GM04503 (cell line): ENCODE measurements at places on chromosomes 7 and 10.
A peak's percentile ranks its signal among the peaks of the same experiment; 100 is the strongest.

- DNase-seq = no peak
These were observed 104.1 kb downstream of the EVX1 start for GRCh38 chr7:27346531-27347275.

- DNase-seq = no peak
These were observed 13.6 kb downstream of the VPS50 start for GRCh38 chr7:93245525-93246432.

DNA sequence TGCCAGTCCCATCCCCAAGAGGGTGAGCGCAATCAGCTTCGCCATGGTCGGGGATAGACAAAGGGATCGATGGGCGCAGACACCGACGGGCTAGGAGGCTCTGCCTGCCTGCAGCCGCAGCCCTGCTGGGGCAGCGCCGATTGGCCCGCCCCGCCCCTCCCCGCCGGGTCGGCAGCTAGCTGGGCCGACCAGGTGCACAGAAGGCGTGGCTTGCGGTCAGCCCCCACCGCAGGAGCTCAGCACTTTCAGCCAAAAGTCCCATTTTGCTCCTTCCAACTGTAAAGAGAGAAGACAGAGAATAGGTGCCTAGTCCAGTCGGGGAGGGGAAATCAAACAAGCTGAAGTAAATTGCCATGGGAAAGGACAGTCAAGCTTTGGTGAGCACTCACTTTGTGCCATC, at the start of gene PON1:
Gene PON1, minus strand, starts transcription at position 102 of the 400 bp plus-strand sequence. Its CDS starts 57 bp downstream, at position 45.
- DNase-seq = no peak

- DNase-seq = peak; percentile 7
These were observed 14.2 kb upstream of the TMEM254 start for GRCh38 chr10:80064120-80064886.

DNA sequence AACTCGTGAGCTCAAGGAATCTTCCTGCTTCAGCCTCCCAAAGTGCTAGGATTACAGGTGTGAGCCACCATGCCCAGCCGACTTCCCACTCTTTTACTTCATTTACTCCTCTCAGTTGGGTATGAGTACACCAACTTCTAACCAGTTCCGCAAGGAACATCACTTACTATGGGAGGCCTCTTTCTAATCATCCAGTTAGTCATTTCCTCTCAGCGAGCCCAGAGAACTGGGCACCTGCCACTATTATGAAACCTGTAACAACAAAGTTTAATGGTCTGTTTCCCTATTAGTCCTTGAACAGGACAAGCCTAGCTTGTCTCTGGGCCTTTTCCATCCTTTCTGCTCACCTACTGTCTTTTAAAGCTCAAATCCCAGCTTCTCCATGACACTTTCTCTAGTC, 88.8 kb downstream of the DNMBP start:
- no peak for DNase-seq

DNA sequence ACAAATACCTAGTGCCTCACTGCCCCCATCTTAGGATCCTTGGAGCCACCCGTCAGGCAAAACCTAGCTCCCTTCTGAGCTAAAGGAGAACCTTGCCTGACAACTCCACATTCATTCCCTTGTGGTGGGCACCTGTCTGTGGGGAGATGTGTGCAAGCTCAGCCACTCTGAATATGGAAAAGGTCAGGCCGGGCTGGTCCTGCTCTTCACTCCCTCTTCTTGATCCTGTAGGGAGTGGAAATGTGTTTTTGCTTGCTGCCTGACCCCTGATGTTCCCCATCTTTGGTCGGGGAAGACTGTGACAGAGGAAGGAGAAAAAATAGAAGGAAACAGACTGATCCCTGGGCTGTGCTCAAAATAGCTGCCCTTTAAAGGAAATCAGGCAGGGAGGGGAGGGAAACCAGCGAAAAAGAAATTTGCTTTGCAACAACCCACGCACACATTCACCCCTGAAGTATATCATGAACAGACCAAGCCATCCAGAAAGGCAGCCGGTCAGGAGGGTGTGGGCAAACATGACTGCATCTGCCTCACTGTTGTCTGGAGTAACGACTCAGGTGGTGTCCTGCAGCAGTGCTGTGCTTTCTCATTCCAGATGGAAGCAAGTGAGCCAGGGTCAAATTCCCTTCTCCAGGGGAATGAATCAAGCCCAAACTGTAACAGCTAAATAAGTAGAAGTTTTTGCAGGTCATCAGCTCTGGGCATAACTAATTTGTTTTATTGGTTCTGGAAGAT, 74.0 kb downstream of the SCRN1 start:
- DNase-seq = no peak

DNA sequence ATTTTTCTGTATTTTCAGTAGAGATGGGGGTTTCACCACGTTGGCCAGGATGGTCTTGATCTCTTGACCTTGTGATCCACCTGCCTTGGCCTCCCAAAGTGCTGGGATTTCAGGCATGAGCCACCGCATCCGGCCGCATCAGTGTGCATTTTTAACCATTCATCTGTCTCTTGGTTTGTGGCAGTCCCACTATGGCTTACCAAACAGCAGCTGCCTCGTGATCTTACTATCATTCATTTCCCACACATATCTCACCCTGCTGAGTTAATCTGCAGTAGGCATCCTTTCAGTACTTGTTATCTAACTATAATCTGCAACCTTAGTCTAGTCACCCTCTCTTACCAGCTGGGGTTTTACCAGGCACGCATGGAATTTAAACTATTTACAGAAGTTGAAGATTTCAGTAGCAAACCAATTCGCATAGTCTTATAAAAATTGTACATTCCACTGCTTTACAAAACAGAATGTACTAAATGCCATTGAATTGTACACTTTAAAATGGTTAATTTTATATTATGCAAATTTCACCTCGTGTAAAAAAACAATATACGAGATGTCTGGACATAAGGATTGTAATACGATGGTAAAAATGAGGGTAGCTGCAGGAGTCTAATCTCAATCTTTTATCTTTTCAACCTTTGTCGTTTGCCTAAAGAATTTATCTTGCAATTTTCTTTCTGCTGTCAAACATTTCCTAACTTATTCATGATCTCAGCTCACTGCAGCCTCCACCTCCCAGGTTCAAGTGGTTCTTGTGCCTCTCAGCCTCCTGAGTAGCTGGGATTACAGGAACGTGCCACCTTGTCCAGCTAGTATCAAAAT, 4.6 kb upstream of the TBC1D12 start:
- no peak for DNase-seq

GRCh38 chr7:105387508-105388355, 989 bp downstream of the SRPK2 start:
- no peak for DNase-seq

- no peak for DNase-seq
These were observed 49.8 kb downstream of the PLCE1 start for GRCh38 chr10:94043431-94043990.

DNA sequence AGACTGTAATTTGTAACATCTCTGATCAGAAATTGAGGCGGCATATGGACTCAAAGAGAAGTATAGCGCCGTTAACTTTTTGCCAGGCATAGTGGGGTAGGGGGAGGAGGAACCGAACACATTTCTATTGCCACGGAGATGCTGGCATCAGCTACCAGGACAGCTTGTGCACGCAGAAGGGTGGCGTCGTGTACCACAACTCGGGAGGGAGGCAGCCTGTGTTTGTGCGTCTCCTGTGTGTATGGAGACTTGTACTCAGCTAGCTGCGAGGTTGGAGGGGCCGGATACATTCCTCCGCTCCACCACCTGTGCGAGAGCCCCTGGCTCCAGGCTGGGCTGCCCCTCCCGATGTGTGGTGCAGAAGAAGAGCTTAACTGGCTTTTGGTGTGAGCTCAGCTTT, 634.8 kb downstream of the TYW1 start:
- DNase-seq = no peak

GRCh38 chr10:79132681-79133381, 64.1 kb downstream of the ZMIZ1 start:
- no peak for DNase-seq

- no peak for DNase-seq
These were observed 10.3 kb downstream of the ITPRIP start for GRCh38 chr10:104327745-104328645.

GRCh38 chr7:142901426-142902259, 16.1 kb upstream of the TRPV6 start:
- no peak for DNase-seq

- no peak for DNase-seq
These were observed 38.6 kb downstream of the TRIL start for GRCh38 chr7:28919510-28919909.

DNA sequence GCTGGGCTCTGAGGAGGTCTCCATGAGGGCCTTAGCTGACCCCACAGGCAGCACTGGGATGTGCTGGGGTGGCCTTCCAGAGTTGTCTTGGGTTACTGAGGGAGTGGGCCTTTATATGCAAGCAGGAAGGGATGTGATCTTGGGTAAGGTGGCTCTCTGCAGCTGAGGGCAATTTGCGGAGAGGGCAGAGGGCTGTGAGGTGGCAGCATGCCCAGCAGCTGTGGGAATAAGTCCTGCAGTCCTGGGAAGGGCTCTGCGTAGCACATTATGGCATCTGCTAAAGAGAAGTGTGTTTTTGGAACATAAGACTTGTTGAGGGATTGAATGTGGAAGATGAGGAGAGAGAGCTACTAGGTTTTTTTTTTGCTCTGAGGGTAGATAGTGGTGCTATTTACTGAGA, 99.6 kb upstream of the KMT2E start:
- DNase-seq = no peak

GRCh38 chr7:80725181-80725611, 86.8 kb downstream of the CD36 start:
- no peak for DNase-seq

DNA sequence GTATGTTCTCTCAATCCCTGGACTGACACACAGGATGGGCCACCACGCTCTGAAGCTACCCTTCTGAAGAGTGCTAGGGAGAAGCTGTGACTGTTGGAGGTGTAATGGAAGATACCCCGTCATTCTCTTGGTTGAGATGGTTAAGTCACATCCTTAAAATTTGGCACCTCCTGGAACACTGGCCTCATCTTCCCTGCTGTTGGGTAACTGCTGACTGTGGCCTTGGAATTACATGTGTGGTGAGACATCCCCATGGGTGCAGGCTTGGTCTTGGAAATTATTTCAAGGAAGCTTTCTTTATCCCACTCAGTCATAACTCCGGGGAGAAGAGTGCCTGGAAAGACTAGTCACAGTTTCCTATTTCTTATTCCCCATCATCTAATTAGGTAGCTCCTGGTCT, 62.0 kb downstream of the LRMDA start:
- no peak for DNase-seq

- no peak for DNase-seq
These were observed 24.1 kb downstream of the SEMA3D start for GRCh38 chr7:85162721-85163120.

DNA sequence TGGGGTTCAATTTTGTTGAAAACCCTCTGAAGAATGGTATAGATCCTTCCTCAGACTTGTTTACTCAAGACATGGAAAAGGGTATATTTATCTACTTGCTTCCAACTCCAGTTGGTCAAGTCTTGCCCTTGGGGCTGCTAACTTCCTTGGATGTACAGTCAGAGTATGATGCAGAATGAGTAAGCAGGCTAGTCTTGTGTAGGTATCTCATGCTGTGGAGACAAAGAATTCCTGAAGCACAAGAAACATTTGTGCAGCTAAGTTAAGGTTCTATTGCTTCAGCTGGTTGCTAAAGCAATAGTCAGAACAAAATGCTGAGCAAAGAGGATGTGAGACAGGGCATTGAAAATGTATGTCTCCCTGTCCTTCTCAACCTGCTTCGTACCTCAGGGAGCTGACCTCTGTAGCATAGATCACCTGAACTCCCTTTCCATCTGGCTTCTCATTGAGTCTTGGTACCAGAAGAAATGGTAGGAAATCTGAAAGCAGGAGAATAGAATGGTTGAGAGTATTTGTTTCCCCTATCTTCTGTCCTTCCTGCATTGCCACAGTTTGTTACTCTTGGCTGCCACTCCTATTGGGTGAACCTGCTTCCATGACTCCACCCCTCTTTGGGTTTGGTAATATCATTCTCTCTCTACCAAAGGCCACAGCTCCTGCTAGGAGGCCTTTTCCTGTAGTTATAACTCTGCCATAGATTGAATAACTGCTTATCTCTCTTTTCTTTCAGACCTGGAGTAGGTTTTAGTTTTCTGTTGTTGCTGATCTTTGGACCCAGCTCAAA, 346.0 kb downstream of the PHF14 start:
- no peak for DNase-seq

GRCh38 chr10:11525503-11525902, 85.9 kb downstream of the USP6NL start:
- no peak for DNase-seq

DNA sequence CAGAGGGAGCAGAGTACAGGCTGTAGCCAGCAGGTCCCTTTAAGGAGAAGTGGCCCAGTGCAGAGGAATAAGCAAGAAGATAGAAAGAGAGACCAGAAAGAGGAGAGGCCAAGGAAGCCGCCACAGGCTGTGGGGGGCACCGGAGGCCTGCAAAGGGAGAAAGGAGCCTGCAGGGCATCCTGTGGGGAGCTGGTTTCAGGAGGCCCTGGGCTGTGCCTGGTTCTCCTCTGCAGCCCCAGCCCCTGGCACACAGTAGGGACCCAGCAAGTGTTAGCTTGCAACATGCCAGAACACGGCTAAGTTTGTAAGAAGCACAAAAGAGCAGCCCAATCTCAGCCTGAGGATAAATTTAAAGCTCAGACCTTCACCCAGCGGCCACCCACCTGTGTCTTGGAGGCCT, 12.3 kb upstream of the C10orf71 start:
- no peak for DNase-seq

DNA sequence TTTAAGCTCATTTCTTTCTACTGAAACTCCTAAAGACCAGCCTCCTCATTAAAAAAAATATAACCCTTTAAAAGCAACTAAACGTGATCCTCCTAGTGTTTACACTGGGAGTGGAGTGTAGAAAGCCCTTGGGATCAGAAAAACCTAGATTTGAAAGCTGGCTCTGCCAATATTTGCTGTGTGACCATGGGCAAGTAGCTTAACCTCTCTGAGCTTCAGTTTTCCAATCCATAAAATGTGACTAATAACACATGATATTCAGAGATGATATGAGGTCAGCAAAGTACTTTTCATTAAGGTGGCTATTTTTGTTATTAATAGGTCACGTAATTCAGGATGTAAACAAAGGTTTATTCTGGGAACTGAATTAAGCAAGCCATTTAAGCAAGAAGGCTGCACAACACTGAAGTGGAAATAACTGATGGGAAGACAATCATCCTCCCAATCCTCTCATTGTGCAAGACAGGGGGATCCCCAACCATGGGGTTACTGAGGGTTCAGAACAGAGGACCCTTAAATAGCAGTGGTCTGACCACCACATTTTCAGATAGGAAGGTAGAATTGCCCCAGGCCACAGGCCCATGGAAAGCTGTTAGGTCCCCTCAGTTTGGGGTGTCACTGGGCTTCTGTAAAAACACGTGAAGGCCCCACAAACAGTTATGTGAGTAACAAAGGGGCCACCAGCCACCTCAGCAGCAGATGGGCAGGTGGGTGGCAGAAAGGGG, 49.1 kb upstream of the EEPD1 start:
- DNase-seq = no peak
